Esophagus squamous epithelium (tissue), 5 donors: ENCODE measurements at places on chromosomes 13 and 19. TPM values are rescaled to one million over a fixed set of nuclear protein-coding genes. Genes with fewer than 3 reads are reported as not detected.

DNA sequence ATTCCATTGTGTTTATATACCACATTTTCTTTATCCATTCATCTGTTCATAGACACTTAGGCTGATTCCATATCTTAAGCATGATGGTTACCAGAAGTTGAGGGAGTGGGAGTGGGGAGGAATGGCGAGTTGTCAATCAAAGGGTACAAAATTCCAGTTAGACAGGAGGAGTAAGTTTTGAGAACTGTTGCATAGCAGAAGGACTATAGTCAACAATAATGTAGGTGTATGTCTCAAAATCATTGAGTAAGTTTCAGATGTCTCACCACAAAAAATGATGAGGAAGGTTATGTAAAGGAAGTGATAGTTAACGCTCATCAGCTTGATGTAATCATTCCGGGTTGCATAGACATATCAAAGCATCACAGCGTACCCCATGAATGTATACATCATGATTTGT lies 4.6 kb upstream of the UBL3 start:
- DNase-seq = no peak
- H3K4me3 ChIP-seq = no peak overlapping the region
- no peaks in the 10 kb centered on the region for H3K36me3 ChIP-seq
- no peak overlapping the region for H3K27ac ChIP-seq
- no peaks in the 10 kb centered on the region for H3K27me3 ChIP-seq

GRCh38 chr19:43727593-43727853 lies 11.6 kb downstream of the IRGC start:
- H3K36me3 ChIP-seq = peaks cover 34% of the 10 kb centered on the region
- DNase-seq = no peak
- no peak overlapping the region for H3K27ac ChIP-seq
- no peak overlapping the region for H3K4me3 ChIP-seq

DNA sequence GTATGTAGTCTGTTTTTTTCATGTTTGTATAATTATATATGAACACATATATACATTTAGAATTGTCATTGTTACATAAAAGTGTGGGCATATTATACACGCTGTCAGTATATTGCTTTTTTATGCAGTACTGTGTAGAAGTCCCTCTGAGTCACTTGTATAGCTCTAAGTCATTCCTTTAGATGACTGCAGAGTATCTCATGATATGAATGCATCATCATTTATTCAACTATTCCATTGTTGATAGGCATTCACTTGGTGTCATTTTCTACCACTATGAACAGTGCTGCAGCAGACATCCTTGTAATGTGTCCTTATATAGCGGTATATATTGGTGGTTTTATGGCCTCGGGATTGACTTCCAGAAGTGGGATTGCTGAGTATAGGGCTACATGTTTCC lies 15.3 kb downstream of the RFXAP start:
- no peak for DNase-seq
- no peaks in the 10 kb centered on the region for H3K4me1 ChIP-seq
- no peak overlapping the region for H3K27ac ChIP-seq
- no peaks in the 10 kb centered on the region for H3K27me3 ChIP-seq

DNA sequence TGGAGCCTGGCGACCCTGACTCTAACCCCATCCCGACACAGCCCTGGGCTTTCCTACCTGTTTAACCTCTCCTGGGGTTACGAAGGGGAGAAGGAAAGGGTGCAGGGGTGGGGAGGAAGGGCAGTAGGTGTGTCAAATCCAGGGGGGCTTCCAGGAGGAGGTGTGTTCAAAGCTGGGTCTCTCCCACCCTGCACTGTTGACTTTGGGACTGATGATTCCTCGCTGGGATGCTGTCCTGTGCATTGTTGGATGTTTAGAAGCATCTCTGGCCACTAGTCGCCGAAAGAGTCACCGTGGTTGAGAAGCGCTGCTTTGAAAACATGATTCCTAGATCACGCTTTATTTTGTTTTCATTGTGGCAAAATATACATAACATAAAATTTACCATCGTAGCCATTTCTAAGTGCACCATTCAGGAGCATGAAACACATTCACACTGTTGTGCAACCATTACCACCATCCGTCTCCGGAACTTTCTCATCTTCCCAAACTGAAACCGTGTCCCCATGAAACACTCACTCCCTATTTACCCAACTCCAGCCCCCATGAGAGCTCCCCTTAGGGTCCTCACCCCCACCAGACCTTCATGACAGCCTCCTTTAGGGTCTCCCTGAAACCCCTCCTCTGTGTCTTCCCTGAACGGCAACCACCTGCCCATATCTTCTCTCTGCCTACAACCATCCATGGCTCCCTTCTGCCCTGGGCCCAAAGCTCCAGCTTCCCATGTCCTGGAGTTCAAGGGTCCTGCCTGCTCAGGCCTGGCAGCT lies 4.4 kb upstream of the FCER2 start:
- no peaks in the 10 kb centered on the region for H3K27me3 ChIP-seq
- H3K4me3 ChIP-seq = no peak overlapping the region
- H3K4me1 ChIP-seq = no peaks in the 10 kb centered on the region
- no peak for DNase-seq

The MIR17HG gene
- total RNA-seq = 7.2 TPM

DNA sequence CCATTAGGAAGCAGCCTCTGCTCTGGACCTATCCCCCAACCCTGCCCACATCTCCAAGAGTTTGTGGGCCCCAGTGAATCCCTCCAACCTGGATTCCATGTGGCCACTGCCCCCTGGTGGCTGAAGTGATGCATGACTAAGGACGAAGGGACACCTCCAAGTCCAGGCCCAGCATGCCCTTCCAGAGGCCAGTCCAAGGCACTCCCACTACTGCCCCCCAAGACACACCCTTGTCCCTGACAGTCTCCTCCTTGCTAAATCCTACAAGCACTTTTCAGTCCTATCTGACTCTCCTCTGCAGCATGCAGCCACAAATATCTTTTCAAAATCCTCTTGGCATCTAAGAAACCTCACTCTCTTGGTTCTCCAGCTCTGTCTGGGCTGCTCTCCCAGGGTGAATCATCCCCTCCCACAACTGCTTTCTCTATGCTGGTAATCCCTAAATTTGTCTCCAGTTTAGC lies 33.0 kb downstream of the DEDD2 start:
- H3K36me3 ChIP-seq = no peaks in the 10 kb centered on the region
- H3K27ac ChIP-seq = no peak overlapping the region
- peaks cover 3% of the 10 kb centered on the region for H3K4me1 ChIP-seq
- DNase-seq = no peak

- peaks cover 27% of the 10 kb centered on the region for H3K4me1 ChIP-seq
- peak overlapping the region; percentile 73 for H3K4me3 ChIP-seq
- H3K36me3 ChIP-seq = peaks cover 13% of the 10 kb centered on the region
- H3K27me3 ChIP-seq = no peaks in the 10 kb centered on the region
Measured at GRCh38 chr19:43594710-43595604, 977 bp downstream of the IRGQ start.

DNA sequence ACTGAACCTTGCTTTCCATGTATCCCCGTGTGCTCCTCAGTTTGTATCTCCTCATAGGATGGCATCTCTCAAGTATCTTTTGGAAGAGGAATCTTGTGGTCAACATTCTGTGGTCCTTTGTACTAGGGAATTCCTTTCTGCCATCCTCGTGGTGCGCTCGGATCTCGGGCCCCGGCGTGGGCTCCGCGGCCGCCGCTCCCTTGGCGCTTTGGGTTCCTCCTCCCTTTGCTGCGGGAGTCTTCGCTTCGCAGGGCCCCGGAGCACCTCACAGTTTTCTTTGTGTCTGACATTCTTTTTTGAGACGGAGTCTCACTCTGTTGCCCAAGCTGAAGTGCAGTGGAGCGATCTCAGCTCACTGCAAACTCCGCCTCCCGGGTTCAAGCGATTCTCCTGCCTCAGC lies 264.7 kb downstream of the IRS2 start:
- no peaks in the 10 kb centered on the region for H3K4me1 ChIP-seq
- H3K4me3 ChIP-seq = no peak overlapping the region
- DNase-seq = no peak
- no peaks in the 10 kb centered on the region for H3K27me3 ChIP-seq
- H3K27ac ChIP-seq = no peak overlapping the region

The GFY gene
- not detected for total RNA-seq

DNA sequence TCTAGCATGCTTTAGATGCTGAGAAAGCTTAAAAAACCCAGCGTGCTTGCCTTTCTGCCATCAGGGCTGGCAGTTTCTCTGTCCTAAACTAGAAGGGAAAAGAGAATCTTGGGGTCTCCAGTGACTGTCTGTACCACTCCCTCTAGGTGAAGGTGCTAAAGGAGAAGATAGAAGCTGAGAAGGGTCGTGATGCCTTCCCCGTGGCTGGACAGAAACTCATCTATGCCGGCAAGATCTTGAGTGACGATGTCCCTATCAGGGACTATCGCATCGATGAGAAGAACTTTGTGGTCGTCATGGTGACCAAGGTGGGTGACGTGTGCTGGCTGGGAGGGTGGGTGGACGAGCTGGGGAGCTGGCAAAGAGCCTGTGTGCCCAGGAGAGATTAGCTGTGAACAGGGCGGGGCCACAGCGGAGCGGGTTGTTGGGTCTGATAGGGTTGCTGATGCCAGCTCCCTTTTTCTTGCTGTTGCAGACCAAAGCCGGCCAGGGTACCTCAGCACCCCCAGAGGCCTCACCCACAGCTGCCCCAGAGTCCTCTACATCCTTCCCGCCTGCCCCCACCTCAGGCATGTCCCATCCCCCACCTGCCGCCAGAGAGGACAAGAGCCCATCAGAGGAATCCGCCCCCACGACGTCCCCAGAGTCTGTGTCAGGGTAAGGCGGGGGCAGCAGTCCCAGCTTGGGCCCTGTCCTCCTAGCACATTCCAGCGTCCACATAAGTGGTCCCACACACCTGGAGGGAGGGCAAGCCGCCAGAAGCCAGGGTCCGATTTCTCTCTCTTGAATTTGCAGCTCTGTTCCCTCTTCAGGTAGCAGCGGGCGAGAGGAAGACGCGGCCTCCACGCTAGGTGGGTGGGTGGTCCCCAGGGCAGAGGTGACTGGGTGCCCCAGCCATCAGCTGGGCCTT lies 2.3 kb downstream of the RAD23A start:
- DNase-seq = no peak
- H3K27me3 ChIP-seq = no peaks in the 10 kb centered on the region
- no peak overlapping the region for H3K4me3 ChIP-seq

DNA sequence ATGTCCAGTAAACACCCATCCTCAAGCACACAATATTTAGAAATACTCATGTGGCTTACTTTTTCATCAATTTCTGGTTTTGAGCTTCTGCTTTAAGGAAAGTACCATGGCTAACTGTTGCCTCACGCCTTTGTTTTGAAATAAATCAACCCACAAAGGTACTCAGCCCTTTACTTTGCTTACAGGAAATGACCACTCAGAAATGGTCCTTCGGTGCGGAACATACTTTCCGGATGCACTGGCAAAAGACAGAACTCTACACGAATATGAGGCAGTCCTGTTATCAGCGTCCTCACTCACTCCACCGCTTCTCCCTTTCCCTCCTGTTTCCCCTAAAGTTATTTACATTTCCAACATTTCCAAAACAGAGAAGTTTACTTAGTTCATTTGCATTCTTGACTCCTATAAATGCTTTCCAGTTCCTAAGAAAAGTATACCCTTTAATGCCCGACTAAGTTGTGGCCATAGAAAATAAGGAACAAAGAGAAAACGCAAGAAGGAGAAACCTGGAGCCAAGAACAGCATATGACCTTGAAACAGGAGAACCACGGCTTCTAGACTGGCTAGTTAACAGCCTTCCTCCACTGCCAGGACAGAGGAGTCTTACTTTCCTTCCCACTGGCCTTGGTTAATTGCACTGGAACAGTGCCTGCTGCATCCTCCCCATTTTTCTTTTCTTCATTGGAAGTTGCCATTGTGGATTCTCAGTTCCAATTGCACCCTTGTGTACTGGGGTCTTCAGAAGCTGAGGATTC lies 10.6 kb downstream of the FPR2 start:
- H3K4me1 ChIP-seq = no peaks in the 10 kb centered on the region
- H3K27me3 ChIP-seq = no peaks in the 10 kb centered on the region
- H3K4me3 ChIP-seq = no peak overlapping the region
- H3K27ac ChIP-seq = no peak overlapping the region

- H3K27me3 ChIP-seq = peaks cover 8% of the 10 kb centered on the region
- H3K4me3 ChIP-seq = no peak overlapping the region
- H3K4me1 ChIP-seq = no peaks in the 10 kb centered on the region
- DNase-seq = no peak
- no peak overlapping the region for H3K27ac ChIP-seq
Measured at GRCh38 chr19:56261145-56261544, 11.4 kb upstream of the EDDM13 start.

The CRLF1 gene
- 82.6 TPM for total RNA-seq

- peak overlapping the region; percentile 63 for H3K27ac ChIP-seq
- no peak for DNase-seq
- H3K4me3 ChIP-seq = no peak overlapping the region
- H3K4me1 ChIP-seq = peaks cover 10% of the 10 kb centered on the region
- H3K27me3 ChIP-seq = no peaks in the 10 kb centered on the region
Measured at GRCh38 chr19:51009061-51009891, 7.9 kb upstream of the KLK8 start.

DNA sequence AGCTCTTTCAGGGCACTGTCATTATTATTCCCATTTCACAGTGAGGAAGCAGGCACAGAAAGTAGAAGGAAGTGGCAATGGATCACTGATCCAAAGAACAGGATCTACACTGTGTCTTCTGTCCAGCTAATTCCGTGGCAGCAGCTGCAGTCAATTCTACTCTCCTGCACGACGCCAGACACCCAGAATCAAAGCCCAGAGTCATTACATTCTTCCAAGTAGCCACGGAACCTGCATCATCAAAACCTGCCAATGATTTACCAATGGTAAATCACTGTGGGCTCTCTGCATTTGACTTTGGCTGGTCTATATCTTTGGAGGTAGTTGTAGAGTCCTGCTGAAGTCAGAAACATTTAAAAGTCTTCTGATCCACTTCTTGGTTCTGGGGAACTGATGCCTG lies 767.7 kb downstream of the LIG4 start:
- DNase-seq = no peak
- H3K36me3 ChIP-seq = no peaks in the 10 kb centered on the region
- no peaks in the 10 kb centered on the region for H3K4me1 ChIP-seq
- no peak overlapping the region for H3K4me3 ChIP-seq
- no peak overlapping the region for H3K27ac ChIP-seq
